ENCODE measurements at places on chromosomes 16 and 17.
A peak's percentile ranks its signal among the peaks of the same experiment; 100 is the strongest.

DNA sequence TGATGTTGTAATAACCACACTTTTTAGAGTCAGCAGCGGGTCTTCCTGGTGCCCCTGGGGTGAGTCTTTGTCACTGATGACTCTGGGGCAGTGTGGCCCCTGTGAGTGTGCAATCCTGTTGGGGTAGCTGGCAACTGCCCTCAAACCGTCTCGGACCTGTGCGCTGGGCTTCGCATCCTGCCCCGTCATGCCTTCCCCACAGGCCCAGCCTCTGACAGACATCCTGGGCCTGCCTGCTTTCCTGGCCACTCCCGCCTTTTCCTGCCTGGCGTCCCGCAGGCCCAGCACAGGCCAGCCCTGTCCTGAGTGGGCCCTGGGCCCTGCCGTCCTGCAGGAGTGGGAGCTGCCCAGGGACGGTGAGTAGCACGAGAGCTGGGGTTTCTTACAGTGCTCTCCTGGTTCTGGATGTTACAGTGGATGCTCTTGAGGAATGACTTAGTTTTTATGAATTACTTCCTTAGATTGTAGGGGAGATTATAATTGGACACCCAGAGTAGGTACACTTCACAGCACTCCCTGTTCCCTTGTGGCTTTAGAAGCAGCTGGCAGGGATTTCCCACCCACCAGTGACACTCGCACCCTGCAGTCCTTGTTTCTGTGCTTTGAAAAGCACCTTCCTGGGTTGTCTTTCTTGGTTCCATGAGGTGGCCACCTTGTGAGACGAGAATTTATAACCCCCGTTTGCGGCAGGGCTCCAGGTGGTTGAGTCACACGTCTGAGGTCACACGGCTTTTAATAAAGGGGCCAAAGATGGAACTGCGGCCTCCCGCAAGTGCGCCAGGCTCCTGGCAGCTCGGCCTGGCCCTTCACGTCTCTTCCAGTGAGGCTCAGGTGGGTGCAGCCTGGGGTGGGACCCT, 50.0 kb upstream of the CAPN15 start:
- DNase-seq: no peak

DNA sequence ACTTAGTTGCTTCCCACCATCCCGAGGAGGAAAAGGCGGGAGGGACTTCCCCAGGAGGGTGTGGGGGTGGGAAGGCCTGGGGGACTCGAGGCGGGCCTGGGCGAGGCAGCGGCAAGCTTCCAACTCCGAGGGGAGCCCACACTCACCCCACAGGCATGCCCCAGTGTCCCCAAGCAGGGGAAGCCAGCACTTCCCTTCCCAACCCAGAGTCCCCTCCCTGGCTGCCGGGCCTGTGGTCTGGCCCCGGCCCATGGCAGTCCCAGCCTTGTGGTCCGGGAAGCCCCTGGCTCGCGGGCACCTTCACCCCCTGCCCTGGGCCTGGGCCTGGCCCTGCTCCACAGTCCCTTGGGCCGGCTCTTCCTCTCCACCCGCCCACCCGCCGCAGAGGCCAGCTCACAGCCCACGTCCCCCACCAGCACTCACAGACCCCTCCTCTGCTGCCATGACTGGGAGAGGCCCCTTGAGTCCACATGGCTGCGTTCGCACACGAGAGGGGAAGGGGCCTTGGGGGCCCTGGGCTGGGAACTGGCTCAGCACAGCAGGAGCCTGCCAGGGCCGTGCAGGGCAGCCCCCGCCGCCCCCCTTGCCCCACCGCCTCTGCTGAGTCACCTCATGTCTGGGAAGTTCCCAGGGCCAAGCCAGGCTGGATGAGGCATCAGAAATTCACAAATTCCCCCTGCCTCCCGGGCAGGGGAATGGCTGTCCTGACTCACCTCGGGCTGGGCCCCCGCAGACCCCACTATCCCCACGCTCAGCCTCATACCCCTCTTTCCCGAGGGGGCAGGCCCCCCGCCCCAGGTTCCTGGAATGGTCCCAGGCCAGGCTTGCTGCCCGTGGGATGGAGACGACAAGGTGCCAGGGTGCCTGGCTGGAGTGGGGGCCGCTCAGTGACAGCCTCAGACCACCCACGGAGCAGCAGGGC, 27.8 kb downstream of the BAHCC1 start:
- no peak for DNase-seq

- DNase-seq: no peak
These were observed 50.4 kb upstream of the FA2H start for GRCh38 chr16:74825016-74825415.

GRCh38 chr16:48098472-48098871, 57.3 kb downstream of the ABCC12 start:
- no peak for DNase-seq

- DNase-seq: peak; percentile 30
These were observed 613 bp downstream of the ECI1 start for GRCh38 chr16:2250652-2251295.

DNA sequence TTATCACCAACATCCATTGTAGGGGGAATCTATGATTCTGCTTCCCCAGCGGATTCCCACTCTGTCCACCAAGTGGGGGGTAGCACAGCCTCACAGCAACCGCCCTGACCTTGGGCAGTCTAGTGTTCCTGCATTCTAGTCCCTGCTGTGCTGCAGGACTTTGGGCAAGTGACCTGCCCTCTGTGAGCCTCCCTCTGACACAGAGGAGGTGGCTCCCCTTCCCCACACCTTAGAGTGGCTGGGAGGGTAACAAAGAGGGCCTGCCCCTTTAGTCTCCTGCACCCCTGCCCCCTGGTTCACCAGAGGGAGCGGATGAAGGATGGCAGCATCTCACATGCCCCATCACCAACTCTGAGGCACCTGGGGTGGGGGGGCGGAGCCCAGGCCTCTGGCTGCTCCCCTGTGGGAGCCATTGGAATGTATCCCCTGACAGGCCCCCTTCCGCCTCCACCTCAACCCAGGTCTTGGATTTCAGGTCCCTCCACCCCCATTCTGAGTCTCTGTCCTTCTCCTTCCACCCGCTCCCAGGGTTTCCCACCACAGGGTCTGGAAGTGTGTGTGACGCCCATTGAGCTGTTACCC, 10.1 kb downstream of the GAS2L2 start:
- DNase-seq: no peak

- no peak for DNase-seq
These were observed 383.7 kb downstream of the CPPED1 start for GRCh38 chr16:12419987-12420386.

- DNase-seq: no peak
These were observed 27.3 kb downstream of the SLC5A11 start for GRCh38 chr16:24873028-24873427.

DNA sequence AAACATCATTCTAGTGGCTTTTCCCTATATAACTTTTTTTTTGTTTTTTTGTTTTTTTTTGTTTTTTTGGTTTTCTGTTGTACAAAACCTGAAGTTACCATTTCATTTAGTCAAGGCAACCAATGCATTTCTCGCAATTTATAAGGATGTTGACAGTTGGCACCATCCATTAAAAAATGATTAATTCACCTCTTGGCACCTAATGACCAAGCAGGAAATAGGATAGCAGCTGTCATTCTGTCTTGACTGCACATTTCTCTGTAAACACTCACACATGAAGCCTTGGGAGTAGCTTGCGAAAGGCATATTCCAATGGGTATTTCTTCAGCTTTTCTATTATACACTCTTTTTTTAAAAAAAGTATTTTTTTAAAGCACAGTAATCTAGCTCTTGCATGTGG, 77.5 kb downstream of the SYCE1L start:
- DNase-seq: no peak

GRCh38 chr17:80112471-80113032, 11.2 kb downstream of the GAA start:
- DNase-seq: no peak

DNA sequence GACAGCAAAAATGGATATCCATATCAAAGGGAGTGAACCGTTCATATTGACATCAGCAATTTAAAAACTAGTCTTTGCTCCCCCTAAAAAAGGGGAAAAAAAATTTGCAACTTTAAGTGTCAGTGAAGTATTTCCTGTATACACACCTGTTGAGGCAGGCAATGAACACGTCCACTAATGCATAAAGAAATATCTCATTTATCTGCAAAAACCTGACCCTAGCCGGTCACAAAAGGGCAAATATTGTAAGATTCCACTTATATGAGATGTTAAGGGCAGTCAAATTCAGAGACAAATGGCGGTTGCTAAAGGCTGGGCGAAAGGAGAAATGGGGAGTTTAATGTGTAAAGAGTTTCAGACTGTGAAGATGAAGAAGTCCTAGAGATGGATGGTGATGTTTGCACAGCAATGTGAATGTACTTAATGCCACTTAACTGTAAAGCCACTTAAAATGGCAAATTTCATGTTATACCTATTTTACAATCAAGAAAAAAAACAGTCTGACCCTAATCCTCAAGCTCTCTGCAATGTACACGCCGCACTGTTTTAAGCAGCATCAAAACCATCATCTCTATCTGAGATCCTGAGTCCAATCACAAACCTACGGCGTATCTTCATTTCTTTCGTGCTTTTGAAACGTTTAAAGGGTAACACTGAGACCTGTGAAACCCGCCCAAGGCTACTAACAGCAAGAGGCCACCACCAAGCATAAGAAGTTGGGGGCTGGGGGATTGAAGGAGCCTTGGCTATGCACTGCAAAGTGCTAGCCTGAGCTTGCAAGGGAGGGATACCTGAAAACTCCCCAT, 1.1 kb downstream of the PARN start:
- DNase-seq: no peak

- no peak for DNase-seq
These were observed 80.6 kb downstream of the OR1D5 start for GRCh38 chr17:2982854-2983253.

DNA sequence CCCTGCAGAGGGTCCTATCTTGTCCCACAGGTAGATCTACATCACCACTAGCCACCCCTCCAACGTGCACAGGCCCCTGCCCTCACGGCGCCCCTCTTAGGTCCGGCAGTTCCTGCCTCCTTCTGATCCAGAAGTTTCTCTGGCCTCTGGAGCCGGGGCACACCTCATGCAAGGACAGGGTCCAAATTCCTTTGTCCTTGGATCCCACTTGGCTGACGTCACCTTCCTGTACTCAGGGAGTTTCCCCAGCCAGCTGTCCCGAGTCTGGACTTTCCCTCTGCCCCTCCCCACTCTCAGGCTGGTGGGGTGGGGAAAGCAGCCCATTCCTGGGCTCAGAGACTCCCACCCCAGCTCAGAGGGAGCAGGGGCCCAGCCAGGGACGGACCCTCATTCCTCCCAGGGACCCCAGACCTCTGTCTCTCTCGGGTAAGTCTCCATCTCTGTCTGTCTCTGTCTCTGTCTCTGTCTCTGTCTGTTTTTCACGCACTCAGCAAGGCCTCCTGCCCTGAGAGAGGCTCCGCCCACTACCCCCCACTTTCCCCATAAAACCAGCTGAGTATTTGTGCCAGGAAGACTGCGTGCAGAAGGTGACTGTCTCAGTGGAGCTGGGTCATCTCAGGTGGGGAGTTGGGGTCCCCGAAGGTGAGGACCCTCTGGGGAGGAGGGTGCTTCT, at the start of gene IL32:
Gene IL32, plus strand, starts transcription at position 572 of the 673 bp plus-strand sequence. CDS start 172 bp downstream, outside the sequence.
- DNase-seq: peak; percentile 51

Measured in activated T-helper 1 cell treated with anti-CD3 and anti-CD28 coated beads, Interleukin-2, amount 50 U/mL, for 16 hours (primary cell).